ENCODE measurements at places on chromosomes 13 and 19. TPM values are rescaled to one million over a fixed set of nuclear protein-coding genes. Genes with fewer than 3 reads are reported as not detected.

Gene PNMA8B
- total RNA-seq = 0.05 TPM

Gene MBD3L3
- not detected for total RNA-seq

Gene ZNF628
- total RNA-seq = 6.7 TPM

DNA sequence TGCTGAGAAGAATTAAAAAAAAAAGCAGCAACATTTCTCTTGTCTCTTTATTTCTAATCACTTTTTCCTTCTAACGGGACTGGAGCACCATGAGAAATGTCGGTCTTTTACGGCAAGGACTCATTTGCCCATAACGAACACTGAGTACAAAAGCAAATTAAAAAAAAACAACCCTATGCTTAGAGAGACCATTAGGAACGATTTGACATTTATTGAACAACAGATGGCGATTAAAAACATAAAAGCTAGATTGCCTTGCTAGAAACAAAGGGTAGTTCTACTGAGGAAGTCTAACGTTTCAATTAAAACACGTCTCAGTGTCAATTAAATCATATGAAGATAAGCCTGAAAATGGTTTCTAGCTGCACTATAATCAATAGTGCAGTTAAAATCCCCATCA is 51.1 kb downstream of the OLFM4 start:
- no peak for DNase-seq

GRCh38 chr13:28540612-28541011 is 45.7 kb upstream of the FLT1 start:
- DNase-seq = no peak

Measured in activated CD4-positive, alpha-beta memory T cell treated with anti-CD3 and anti-CD28 coated beads, Interleukin-2, amount 10 ng/mL, durations not matched to agents 7 days and 5 days (primary cell).